ENCODE measurements at places on chromosomes 5 and 9. TPM values are rescaled to one million over a fixed set of nuclear protein-coding genes. Genes with fewer than 3 reads are reported as not detected.

The TSTD2 gene
- 10.3 TPM for total RNA-seq

The CDHR2 gene
- total RNA-seq: 0.38 TPM

The PCDHA10 gene
- not detected for total RNA-seq

The MRNIP gene
- 24.9 TPM for total RNA-seq

The CSF2 gene
- 125 TPM for total RNA-seq

The ZFP37 gene
- 1.5 TPM for total RNA-seq

The HMCN2 gene
- total RNA-seq: not detected

The TYRP1 gene
- not detected for total RNA-seq

The PLGRKT gene
- total RNA-seq: 59.4 TPM

The AIF1L gene
- total RNA-seq: 1.4 TPM

The CCNJL gene
- total RNA-seq: not detected

The ISL1 gene
- total RNA-seq: not detected

The HAVCR1 gene
- total RNA-seq: 0.40 TPM

The NPR3 gene
- not detected for total RNA-seq

The SUSD3 gene
- 72.8 TPM for total RNA-seq

The CDK9 gene
- 99.4 TPM for total RNA-seq

The IFNA1 gene
- not detected for total RNA-seq

The IFNA13 gene
- total RNA-seq: not detected

The NMUR2 gene
- not detected for total RNA-seq

The SEMA6A gene
- not detected for total RNA-seq

The PCDHB12 gene
- not detected for total RNA-seq

The CCDC192 gene
- not detected for total RNA-seq

The CDKN2B-AS1 gene
- 0.59 TPM for total RNA-seq

The NR2F1 gene
- total RNA-seq: not detected

The BTNL8 gene
- not detected for total RNA-seq

The SPINK13 gene
- total RNA-seq: not detected

The BNIP1 gene
- 19.3 TPM for total RNA-seq

The TIMD4 gene
- 1.8 TPM for total RNA-seq

The PPIC gene
- total RNA-seq: not detected

The CFAP157 gene
- total RNA-seq: 0.10 TPM

The RGS7BP gene
- not detected for total RNA-seq

The SPATA31A3 gene
- not detected for total RNA-seq

The PDE6A gene
- not detected for total RNA-seq

The CRB2 gene
- not detected for total RNA-seq

The LCN6 gene
- not detected for total RNA-seq

The DPH7 gene
- 26.6 TPM for total RNA-seq

The SLC36A2 gene
- not detected for total RNA-seq

The CARD9 gene
- 1.4 TPM for total RNA-seq
